ENCODE measurements at places on chromosomes 4 and X.
A peak's percentile ranks its signal among the peaks of the same experiment; 100 is the strongest.

DNA sequence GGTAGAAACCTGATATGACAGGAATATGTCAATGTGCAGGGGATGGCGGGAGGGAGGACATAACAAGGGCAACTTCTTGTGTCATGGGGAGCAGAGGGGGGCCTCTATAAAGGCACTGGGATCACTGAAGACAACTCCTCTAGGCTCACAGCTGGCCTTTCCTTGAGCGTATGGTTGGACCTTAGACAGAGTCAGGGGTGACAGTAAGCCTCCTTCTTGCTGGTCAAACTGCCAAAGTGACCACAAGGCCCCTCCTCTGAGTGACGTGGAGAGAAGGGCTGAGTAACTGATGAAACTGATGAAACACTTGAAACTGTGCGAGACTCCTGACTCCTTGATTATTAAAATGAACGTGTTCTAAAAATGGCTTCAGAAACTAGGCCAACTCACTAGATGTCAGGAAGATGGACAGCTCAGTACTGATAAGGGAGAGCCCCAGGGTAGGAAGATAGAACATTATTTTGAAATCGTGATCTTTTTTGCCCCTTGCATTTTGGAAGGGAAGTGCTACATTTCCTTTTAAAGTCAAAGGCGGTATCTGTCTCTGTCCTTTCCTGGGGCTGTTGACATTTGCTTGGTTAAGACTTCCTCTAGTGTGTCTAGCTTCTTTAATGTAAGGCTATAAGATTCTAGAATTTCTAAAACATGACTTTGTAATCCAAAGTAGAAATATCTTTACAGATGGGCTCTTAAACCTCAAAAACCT, 1.6 kb downstream of the RAB33A start:
- peak; percentile 30 for DNase-seq

GRCh38 chrX:9905288-9905687, 61.9 kb upstream of the CLDN34 start:
- DNase-seq = no peak

DNA sequence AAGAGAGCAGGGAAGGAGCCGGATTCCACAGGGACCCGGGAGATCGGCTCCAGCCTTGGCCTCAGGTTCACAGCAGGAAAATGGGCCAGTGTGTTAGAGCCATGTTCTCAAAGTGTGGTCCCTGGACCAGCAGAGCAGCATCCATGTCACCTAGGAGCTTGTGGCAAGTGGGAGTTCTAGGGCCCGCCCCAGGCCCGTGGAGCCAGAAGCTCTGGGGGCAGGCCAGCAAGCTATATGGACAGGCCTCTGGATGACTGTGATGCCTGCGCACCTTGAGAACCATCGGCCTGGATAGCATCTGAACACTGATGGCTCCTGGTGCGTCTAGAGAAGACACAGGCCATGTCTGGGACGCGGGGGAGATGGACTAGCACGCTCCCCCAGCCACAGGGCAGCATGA, 33.7 kb downstream of the SH3TC1 start:
- no peak for DNase-seq

- peak; percentile 73 for DNase-seq
Observed at GRCh38 chrX:153703036-153703370, 15.3 kb downstream of the SLC6A8 start.

GRCh38 chrX:43423876-43424275, 232.2 kb upstream of the MAOA start:
- no peak for DNase-seq

- no peak for DNase-seq
Observed at GRCh38 chr4:152708796-152709195, 29.0 kb upstream of the TMEM154 start.

DNA sequence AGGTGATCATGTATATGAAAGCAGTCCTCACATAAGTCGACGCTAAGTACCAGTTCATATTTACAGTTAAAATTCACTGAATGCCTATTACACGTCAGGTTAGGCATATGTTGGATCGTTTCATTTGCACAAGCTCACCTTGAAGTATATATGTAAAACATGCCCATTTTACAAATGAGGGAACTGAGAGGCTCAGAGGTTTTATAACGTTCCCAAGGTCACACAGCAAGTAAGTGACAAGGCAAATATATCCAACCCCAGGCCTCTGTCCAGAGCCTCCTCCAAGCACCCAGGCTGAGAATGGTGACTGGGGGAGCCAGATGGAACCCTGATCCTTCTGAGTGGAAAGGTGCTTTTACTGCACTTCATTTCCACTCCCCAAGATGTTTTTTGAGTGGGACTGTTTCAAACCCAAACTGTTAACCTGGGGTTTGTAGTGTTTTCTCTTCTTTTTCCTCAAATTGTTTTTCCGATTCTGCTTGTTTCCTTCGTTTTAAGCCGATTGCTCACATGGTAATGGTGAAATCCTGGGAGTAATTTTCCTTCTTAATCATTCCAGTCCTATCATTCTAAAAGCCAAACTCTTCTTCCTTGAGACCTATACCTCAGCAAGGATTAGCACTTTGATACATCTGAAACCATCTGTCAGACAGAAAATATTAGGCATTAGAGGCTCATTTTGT, 791 bp downstream of the SMIM20 start:
- no peak for DNase-seq

DNA sequence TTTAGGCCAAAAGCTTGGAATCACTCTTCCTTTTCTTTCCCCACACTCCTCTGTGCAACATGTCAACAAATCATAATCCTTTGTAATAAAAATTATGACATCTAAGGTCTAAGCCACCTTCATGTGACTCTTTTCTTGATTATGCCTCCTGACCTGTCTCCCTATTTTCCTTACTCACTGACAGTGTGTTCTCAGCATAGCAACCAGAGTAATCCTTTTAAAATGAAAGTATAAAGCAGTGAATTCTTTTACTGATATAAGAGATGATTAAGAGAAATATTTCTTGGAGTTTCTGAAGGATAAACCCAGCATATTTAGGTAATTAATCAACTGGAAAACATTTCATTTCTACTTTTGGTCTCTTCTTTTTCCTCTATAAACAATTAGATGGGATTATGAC, 44.7 kb downstream of the USO1 start:
- no peak for DNase-seq

DNA sequence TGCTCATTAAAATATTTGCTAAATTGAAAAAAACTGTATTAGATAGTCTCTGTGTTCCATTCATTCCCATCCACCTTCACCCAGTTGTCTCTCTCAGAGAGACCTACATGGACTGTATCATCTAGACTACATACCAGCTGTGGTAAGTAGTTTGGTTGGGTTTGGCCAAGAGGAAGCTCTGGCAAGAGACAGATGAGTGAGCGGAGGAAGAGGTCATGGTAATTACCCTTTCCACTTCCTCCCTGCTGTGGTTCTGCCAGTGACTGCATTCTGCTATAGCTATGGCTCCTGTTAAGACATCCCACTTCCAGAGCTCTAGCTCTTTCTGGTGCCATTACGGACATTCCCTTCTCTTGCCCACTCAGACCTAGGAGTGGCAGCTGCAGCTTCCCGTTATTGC, 239.0 kb upstream of the MID1 start:
- no peak for DNase-seq

DNA sequence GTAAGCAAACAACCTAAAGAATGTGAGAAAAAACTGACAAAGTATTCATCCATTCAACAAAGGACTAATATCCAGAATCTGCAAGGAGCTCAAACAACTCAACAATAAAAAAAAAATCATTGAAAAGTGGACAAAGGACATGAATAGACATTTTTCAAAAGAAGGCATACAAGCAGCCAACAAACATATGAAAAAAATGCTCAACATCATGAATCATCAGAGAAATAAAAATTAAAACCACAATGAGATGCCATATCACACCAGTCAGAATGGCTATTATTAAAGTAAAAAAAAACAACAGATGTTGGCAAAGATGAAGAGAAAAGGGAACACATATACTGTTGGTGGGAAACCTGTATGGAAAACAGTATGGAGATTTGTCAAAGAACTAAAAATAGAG, 120.7 kb upstream of the ADGRL3 start:
- no peak for DNase-seq

GRCh38 chr4:10144966-10145365, 28.4 kb upstream of the WDR1 start:
- DNase-seq = no peak

DNA sequence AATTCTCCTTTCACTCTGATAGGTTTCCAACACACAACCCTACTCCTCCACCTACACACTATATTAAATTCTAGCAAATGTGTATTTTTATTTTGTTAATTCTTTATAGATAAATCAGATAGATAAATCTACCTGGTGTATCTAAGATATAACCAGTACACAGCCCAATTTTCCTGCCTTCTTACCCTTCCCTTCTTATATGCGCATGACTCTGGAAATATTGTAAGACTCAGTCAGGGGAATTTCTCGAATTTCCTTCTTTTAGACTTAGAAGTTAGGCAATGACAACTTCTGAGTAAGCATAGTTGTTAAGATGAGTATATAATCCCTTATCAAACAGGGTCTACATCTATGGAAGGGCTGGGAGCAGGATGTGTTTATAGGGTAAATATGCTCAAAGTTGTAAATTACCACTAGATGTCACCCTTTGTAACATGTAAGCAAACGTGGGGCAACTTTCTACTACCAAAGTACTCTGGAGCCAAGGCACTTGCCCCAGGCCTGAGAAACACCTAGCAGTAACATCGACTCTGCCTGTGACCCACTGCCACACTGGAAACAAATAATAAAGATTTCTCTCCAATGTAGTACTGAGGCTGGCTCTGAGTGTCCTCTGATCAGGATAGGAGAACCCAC, 444.7 kb downstream of the IQCM start:
- no peak for DNase-seq

- no peak for DNase-seq
Observed at GRCh38 chr4:88207171-88207570, 48.7 kb upstream of the ABCG2 start.

DNA sequence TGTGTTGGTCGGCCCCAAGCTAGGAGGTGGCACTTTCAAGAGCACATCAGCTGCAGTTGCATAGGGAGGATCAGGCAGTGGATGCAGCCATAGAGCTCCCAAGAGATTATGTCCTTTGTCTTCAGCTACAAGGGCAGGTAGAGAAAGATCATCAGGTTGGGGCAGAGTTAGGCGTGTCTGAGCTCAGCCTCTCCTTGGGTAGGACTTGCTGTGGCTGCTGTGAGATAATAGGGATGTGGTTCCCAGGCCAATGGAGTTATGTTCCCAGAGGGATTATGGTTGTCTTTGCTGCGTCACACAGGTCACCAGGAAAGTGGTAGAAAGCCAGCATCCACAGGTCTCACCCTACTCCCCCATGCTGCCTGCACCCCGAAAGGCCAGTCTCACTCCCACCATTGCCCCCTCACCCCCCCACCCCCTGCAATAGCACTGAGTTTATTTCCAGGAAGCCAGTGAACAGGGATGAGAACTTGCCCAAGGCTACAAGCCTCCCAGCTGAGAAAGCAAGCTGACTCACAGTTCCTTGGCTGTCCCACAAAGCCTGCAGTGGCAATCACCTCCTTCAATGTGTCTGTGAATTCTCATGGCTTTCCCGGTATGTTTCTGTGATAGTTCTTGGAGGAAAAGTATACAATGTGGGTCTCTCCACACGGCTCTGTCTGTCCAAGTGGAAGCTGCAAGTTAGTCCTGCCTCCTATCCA, 148.4 kb downstream of the STPG2 start:
- no peak for DNase-seq

- DNase-seq = no peak
Observed at GRCh38 chr4:89704651-89705395, 132.1 kb downstream of the SNCA start.

DNA sequence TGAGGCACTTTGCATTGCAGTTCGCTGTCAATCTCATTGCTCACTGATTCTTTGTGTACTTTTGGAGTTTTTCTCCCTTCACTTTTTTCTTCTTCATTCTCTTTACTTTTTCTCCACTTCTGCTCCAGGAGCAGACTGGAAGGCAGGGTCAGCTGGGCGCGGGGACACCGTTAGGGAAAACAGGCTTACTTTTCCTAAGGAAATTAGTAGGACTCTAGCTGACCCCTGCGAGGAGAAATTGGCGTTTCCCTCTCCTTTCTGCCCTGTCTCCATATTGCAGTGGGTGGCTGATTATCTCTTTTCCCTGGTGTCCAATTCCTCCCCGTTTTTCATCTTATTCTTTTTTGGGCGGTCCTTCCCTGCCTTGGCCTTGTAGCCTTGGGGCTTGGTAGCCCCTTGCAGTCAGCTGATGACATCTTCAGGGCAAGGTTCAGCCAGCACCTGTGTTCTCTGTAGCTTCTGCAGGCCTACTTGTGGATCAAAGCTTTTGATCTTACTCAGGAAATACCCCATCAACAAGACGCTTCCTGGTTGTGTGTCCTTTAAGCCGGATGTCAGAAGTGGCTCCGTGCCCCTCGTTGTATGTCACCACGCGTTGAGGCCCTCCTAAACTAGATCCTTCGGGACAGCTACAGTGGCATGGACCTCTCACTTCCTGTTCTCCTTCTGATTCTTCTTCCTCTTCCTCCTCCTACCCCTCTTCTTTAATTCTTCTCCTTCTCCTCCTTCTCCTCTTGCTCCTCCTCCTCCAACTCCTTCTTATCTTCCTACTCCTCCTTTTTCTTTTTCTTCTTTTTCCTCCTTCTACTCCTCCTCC, 36.1 kb downstream of the NBDY start:
- DNase-seq = no peak

- no peak for DNase-seq
Observed at GRCh38 chr4:162061214-162061613, 102.6 kb downstream of the FSTL5 start.

GRCh38 chrX:124383354-124383753, 37.0 kb downstream of the SH2D1A start:
- no peak for DNase-seq

GRCh38 chr4:157219711-157220370, 687 bp upstream of the GRIA2 start:
- no peak for DNase-seq

- no peak for DNase-seq
Observed at GRCh38 chrX:9341291-9342201, 123.3 kb upstream of the TBL1X start.

- no peak for DNase-seq
Observed at GRCh38 chr4:44425614-44426208, 22.9 kb downstream of the KCTD8 start.

GRCh38 chr4:2765832-2766526, 9.8 kb upstream of the TNIP2 start:
- no peak for DNase-seq

DNA sequence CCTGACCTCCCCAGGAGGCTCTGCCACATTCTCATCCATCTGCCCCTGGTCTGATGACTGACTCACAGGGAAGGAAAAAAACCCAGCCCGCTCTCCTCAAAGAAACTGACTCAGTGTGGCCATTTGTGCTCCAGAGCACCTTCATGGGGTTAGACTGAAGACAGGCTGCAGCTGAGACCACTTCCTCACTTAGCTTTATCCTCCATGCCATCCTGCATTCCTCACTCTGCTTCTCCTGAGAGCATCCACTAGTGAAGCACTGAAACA, 35.9 kb upstream of the HPSE start:
- no peak for DNase-seq

Data from gastrocnemius medialis (tissue), 4 donors.